ENCODE measurements at places on chromosomes 5 and 9.

DNA sequence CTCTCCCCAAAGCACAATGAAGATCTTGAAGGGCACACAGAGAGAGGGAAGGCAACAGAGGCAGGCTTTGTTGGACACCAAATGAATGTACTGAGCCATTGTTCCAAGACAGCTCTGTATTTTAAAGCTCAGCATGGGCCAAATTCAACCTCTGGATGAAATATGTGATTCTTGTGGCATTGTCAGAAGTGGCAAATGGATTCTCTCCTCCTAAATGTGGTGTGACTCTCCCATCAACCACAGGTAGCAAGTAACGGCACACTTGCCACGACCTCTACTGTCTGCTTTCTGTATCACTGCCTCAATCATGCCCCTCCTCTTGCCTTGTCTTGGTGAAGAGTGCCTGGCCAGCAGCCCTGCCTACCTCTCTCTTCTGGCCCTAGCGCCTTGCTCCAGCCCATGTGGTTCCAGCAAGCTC lies 6.1 kb upstream of the MOB3B start:
- DNase-seq = no peak

- DNase-seq = no peak
Measured at GRCh38 chr5:104540448-104540847, 977.9 kb upstream of the NUDT12 start.

DNA sequence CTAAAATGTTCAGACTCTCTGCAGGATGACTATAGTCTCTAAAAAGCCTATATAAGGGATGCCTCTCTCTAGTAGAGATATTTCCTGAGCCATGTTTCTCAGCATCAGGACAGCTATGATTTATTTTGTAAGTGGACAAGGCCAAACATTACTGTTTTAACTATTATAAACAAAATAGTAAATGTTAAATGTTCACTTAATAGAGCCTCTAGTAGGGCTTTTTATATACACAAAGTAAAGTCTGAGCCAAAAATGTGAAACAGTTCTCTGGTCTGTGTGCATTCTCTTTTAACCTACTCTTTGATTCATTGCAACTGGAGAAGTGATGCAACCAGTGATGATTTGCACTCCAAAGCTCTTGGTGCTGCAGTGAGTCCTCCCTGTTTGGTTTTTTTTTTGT lies 220.5 kb downstream of the GDNF start:
- no peak for DNase-seq

DNA sequence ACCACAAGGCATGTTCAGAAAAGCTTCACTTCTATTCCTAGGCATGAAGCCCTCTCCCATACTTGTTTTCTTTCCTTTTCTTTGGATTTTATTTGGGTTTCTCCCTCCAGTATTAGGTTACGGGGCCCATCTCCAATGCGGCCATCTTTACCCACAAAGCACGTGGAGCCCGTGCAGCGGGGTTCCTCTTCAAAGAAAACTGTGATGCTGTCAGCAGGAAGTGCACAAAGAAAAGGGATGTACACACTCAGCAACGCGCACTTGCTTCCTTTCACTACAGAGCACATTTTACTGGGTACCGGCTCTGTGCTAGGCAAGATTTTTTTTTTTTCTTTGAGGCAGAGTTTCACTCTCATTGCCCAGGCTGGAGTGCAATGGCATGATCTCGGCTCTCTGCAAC lies 106.6 kb downstream of the COL23A1 start:
- DNase-seq = peak; percentile 49

- no peak for DNase-seq
Measured at GRCh38 chr9:110869931-110870330, 168.3 kb downstream of the LPAR1 start.

GRCh38 chr5:44495280-44495679 lies 106.1 kb upstream of the FGF10 start:
- no peak for DNase-seq

- no peak for DNase-seq
Measured at GRCh38 chr9:137632230-137633161, 13.7 kb downstream of the EHMT1 start.

- no peak for DNase-seq
Measured at GRCh38 chr5:112738191-112738560, 491 bp downstream of the APC start.

DNA sequence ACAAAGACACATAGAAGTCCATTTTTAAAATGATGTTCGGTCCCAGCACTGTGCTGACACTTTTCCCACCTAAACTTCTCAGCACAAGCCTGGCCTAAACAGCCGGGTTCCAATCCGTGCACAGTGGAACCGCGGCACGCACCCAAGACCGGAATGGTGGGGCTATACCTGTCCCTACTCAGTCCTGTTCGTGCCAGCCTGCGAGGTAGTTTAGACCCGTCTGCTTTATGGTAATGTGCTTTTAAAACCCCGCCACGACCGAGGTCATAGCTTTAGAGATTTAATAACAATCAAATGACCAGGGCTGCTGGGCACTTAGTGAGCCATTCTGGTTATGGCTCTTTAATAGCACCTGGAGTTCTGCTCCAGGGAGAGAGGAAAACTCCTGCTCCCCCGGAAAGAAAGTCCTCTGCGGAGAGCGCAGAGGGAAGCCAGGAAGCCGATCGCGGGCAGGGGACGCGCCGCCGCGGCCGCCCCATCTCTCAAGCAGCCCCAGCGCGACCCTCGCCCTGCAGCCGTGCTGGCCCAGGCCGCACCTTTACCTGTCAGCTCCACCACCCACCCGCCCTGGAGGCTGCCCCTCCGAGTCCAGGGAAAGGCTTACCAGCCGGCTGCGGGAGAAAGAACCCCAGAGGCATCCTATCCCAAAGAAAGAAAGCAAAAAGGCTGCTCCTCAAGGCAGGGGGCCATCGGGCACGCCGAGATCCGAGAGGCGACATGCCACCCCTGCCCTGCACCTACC lies 511 bp downstream of the ARL15 start:
- no peak for DNase-seq

DNA sequence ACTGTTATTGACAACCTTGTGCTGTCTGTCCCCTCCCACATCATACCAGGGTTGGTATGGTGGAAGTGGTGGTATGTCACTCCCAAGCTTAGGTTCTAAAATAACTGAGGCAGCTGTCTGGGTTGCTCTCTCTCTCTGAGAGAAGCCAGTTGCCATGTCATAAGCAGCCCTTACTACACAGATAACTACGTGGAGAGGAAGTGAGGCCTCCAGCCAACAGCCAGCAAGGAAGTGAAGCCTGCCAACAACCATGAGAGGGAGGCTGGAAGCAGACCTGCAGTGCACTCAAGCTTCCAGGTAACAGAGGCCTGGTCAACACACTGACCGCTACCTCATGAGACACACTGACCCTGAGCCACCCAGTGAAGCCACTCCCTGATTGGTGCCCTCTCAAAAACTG lies 18.6 kb downstream of the CTNNAL1 start:
- no peak for DNase-seq

DNA sequence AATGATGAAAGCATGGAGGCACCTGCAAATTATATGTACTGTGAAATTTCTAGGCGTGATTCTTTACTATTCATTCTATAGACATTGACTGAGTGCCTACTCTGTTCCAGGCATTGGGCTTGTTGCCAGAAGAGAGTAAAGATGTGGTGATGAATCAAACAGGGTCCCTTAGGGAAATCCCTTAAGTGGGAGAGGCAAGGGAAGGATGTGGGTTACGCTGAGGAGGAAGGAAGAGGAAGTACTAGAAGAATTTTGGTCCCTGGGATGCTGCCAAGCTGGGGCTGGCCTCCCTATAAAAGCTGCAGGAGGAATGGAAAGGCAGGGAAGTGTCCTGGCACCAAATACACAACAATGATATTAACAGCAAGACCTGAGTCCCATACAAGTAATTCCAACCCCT lies 76.7 kb upstream of the SPOCK1 start:
- no peak for DNase-seq

DNA sequence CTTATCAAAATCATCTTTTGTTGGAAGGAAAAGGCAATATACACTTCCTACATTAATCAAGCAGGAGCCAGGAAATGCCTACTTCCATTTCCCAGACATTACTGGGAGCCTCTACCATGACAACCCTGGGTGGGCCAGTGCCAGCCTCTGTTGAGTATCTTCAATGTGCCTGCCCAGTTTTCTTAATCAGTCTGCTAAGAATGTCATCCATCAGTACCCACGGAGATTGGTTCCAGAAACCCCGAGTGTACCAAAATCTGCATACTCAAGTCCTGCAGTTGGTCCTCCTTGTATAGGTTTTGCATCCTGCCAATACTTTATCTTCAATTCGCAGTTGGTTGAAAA lies 82.4 kb downstream of the MARCHF3 start:
- DNase-seq = no peak

- no peak for DNase-seq
Measured at GRCh38 chr5:522899-523440, 1.3 kb downstream of the SLC9A3 start.

Data from activated CD8-positive, alpha-beta memory T cell treated with anti-CD3 and anti-CD28 coated beads for 4 hours (primary cell).